Stimulated activated CD4-positive, alpha-beta T cell treated with anti-CD3 and anti-CD28 coated beads, Interleukin-4, amount 100 ng/mL, for 48 hours (primary cell): ENCODE measurements at places on chromosomes 11 and 22.

- no peak for DNase-seq
Measured at GRCh38 chr22:30566125-30566524, 8.3 kb downstream of the GAL3ST1 start.

DNA sequence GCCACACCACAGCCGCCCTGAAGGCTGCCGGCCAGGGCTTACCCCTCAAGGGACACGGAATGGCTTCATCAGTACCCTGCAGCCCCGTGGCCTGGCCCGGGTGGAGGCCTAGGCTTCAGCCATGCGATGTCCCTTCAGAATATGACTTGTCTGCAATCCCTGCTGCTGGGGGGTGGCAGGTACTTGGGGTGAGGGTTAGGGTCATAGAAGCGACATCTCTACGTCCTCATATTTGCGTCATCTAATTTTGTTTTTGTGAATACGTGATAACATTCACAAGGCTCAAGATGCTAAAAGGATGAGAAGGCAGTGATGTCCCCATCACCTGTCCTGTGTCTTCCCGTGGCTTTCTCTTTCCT, 6.4 kb downstream of the CCND1 start:
- no peak for DNase-seq

DNA sequence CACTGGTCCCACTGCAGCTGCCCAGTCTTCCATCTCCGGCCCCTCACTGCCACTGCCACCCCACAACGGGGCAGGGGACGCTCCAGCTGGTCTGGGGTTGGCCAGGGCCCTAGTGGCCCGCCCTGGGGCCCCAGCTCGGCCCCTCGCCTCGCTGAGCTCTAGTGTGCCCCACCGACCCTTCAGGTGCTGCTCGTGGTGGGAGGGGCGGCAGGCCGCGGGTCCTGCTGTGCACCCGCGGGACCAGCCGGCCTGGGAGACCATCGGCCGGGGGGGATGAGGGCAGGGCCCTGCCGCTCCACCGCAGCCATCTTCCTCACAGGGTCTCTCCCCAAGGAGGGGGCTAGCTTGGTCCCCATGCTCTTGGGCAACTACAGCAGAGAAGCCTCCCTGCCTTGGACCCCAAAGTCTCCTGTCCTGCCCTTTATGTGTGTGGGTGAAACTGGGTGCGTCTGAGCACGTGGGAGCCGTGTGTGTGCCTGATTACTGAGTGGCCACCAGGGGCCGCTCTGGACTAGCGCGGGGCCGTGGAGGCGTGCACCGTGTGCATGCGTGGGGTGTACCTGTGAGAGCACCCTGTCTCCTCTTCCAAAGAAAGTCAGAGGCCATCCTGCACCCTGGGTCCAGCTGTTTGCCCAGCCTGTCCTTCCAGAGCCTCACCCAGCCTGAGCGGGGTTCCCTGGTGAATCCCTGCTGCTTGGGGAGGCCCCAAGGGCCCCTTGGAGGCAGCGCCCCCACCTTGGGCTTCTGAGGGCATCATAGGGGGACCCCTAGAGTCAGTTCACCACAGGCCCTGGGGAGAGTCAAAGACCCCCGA, 6.0 kb upstream of the ACR start:
- DNase-seq = peak; percentile 47

DNA sequence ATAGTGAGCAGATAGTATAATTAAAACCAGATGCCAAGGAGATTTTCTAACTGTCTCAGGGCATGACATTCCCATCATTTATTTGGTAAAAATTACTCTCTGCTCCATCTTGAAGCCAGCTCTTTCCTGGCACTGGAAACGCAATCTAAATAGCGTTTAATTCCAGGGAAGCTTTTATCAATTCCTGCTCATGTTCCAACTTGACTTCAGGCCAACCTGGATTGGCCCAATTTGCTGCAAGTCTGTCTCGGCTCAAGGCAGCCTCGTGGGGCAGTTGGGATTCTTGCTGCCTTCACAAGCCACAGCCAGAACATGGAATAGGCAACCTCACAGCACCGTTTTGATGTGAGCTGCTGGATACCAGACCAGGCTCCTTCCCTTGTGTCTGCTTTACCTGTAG, 1255.9 kb downstream of the TBC1D22A start:
- DNase-seq = no peak

DNA sequence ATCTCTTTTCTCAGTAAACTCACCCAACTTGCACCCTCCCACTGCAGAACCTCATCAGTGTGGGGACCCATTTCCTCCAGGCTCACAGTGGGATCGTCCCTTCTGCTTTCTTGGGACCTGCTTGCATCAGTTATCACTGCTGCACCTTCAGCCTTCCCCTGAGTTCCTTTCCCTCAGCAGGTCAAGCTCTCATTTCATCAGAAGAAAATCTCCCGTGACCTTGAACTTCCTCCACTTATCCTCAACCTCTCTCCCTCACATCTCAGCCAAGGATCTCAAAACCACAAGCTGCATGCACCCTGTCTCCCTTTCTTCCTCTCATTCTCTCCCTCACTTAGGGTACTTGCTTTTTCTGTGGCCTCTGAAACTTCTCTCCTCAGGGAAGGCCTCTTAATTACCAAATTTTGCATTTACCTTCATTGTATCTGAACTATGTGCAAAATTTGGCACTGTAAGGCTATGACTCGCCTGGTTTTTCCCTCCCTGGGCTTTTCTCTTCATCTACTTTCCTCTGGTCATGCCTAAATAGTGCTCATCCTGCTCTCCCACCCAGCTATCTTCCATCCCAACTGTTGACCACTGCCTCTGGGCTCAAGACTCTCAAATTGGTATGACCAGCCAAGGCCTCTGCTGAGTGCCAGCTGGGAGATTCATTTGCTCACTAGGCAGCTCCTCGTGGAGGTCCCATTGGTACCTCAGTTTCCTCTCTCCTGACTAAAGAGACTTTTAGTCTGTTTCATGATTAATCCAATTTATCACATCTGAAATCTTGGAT, 2.7 kb upstream of the RCE1 start:
- DNase-seq = no peak

- DNase-seq = peak; percentile 96
Measured at GRCh38 chr11:64341851-64342791, 2.1 kb downstream of the CCDC88B start.
